ENCODE measurements at places on chromosomes 6 and 20.

DNA sequence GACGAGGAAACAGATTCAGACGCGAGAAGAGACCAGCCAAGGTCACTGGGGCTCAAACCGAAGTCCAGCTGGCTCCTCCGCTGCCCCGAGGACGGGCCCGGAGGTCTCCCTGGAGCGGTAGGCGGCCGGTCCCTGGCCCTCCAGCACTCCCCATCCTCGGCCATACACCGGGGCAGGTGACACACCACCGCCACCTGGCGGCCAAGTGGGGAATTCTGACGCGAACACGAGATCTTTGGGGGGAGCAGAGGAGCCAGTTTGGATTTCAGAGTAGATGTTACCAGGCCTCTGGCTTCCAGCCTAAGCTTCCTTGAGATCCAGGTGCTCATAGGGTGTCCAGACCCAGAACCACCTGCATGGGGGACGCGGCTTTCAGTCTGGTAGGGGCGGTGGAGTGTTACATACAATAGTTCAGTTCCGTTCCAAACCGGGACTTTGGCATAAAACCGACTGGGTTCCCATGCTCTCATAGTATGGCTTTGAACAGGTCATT lies 16.1 kb downstream of the BPIFB1 start:
- peaks cover 7% of the 10 kb centered on the region for H3K4me1 ChIP-seq
- peak overlapping the region; percentile 45 for H3K4me3 ChIP-seq
- peak; percentile 93 for DNase-seq
- H3K27me3 ChIP-seq = 0 out of 2 replicates have a peak, but pooled peaks cover 3% of the 10 kb centered on the region
- no peaks in the 10 kb centered on the region for H3K36me3 ChIP-seq
- no peak overlapping the region for H3K27ac ChIP-seq

GRCh38 chr20:32792316-32792715 lies 27.4 kb upstream of the MAPRE1 start:
- peaks cover 23% of the 10 kb centered on the region for H3K4me1 ChIP-seq
- H3K4me3 ChIP-seq = no peak overlapping the region
- no peaks in the 10 kb centered on the region for H3K27me3 ChIP-seq
- no peak for DNase-seq
- peaks cover 98% of the 10 kb centered on the region for H3K36me3 ChIP-seq
- peak overlapping the region; percentile 93 for H3K27ac ChIP-seq

DNA sequence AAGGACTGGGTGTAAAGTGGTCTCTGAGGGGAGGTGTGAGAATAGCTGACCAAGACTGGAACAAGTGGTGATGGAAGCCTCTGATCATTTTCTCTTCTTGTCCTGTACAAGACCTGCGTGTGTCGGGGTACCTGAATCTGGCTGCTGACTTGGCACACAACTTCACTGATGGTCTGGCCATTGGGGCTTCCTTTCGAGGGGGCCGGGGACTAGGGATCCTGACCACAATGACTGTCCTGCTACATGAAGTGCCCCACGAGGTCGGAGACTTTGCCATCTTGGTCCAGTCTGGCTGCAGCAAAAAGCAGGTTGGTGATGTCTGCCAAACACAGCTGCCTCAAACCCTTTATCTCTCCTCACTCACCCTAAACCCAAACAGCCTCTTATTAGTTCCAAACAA lies 1.7 kb upstream of the HSD17B8 start:
- no peak overlapping the region for H3K27ac ChIP-seq
- peaks cover 27% of the 10 kb centered on the region for H3K36me3 ChIP-seq
- peaks cover 27% of the 10 kb centered on the region for H3K27me3 ChIP-seq
- peak overlapping the region; percentile 97 for H3K4me3 ChIP-seq
- peaks cover 60% of the 10 kb centered on the region for H3K4me1 ChIP-seq

GRCh38 chr6:24327756-24328155 lies 30.1 kb downstream of the DCDC2 start:
- no peaks in the 10 kb centered on the region for H3K36me3 ChIP-seq
- no peak for DNase-seq
- H3K4me1 ChIP-seq = peaks cover 17% of the 10 kb centered on the region
- H3K27ac ChIP-seq = no peak overlapping the region
- H3K4me3 ChIP-seq = no peak overlapping the region

GRCh38 chr20:63314566-63315239 lies 21.7 kb downstream of the COL20A1 start:
- H3K36me3 ChIP-seq = no peaks in the 10 kb centered on the region
- H3K4me1 ChIP-seq = no peaks in the 10 kb centered on the region
- no peak overlapping the region for H3K27ac ChIP-seq

GRCh38 chr6:43335469-43335868 lies 26.8 kb upstream of the CRIP3 start:
- H3K27me3 ChIP-seq = no peaks in the 10 kb centered on the region
- H3K36me3 ChIP-seq = peaks cover 12% of the 10 kb centered on the region
- no peak for DNase-seq
- H3K4me1 ChIP-seq = 0 out of 2 replicates have a peak, but pooled peaks cover 4% of the 10 kb centered on the region

DNA sequence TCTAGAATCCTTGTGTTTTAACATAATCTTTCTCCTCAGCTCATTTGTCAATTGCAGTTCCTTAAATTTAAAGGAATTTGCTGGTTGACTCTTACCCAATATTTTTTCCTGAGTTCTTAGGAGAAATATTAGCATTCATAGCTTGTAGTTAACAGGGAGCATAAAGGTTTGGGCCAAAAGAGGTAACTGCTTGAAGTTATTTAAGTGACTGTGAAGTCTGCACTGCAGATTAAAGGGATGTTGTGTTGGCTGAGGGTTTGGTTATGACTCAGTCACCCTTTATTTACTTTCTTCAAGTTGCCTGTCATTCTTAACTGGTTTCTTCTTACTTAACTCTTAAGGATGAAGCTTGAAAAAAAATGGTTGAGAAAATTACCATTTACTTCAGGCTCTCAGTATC lies 220.3 kb upstream of the LAMP5 start:
- no peak overlapping the region for H3K4me3 ChIP-seq
- H3K4me1 ChIP-seq = no peaks in the 10 kb centered on the region
- no peaks in the 10 kb centered on the region for H3K36me3 ChIP-seq
- H3K27ac ChIP-seq = no peak overlapping the region
- no peaks in the 10 kb centered on the region for H3K27me3 ChIP-seq
